CD4-positive, alpha-beta T cell treated with Interferon gamma for 1 hour (primary cell): ENCODE measurements at places on chromosomes 13 and 19.
A peak's percentile ranks its signal among the peaks of the same experiment; 100 is the strongest.

- no peak for DNase-seq
These were observed 69.5 kb downstream of the PTPRS start for GRCh38 chr19:5271145-5271544.

GRCh38 chr19:15469513-15470297 lies 5.4 kb upstream of the RASAL3 start:
- peak; percentile 38 for DNase-seq

DNA sequence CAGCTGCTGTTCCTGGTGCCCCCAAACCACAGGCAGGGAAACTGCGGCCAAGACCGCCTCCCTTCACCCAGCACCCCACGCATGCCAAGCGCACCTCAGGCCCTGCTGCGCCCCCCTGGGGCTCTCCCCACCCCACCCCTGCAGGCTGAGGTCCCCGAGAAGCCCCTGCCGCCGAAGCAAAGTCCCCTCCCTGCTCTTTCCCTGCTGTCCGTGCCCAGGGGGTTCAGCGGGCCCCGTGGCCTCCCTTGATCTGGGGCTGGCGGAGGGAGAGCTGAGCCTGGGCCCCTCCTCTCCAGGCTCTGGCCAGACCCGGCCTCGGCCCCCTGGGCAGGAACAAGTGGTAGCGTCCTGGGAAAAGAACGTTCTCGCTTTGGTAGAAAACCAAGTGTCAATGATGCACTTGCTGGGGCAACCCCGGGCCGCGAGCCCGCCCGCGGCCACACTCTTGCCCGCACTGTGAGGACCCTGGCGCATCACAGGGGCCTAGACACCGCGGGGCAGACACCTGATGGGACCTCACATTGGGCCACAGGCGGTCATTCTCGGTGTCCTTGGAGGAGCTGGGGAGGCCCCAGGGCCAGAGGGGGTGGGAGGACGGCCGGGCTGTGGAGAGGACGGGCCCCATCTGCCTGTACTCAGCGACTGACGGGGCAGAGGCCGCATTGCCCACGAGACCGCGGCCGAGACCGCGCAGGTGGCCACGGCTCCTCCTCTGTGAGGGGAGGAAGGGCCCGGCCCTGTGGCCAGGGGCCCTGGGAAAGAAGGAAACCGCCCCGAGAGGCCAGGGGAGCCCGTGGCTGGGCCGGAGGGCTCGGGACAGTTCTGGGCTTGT lies 29.0 kb downstream of the GPX4 start:
- DNase-seq, result peak; percentile 56

DNA sequence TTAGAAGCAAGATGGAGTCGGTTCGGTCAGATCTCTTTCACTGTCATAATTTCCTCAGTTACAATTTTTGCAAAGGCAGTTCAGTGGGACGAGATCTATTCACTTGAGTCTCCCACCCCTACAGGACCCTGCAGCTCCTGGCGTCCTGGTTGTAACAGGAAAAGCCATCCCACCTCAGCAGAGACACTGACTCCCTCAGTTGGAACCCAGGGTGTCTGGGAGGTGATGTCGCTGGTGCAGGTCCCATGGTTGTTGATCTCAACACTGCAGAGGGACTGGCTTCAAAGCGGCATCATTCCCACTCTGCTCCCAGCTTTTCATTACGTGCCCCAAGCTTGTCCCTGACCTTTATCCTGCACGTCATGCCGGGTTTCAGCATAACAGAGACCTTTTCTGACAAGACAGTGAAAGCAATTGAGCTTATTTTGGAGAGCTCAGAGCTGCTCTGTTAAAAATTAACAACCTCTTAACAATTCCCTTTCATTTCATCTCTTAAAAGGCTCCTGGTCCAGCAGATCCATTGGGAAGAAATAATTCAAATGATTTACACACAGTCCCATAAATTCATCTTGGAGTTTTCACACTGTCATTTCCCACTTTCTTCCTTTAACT lies 17.6 kb upstream of the COG3 start:
- DNase-seq, result no peak

DNA sequence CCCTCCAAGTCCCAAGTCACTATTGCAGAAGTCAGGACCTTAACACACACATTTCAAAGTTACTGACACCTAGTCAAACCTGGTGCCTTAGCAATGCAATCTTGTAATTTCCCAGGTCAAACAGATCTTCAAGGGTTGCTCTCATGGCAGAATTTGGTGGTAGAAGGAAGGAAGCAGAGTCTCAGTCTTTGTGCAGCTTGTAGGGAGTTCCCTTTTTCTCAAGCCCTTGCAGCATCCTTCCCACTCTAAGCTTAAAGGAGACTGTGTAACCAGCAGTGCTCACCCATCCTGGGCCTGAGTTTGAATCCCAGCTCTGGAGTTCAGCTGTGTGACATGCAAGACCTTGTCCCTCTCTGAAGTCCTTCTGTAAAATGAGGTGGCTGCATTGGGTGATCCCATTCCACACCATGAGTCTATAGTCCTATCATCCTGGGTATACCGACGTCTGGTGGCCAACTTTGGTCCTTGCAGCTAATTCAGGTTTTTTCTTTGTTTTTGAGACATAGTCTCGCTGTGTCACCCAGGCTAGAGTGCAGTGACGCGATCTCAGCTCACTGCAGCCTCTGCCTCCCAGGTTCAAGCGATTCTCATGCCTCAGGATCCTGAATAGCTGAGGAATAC lies 9.8 kb downstream of the SIGLEC10 start:
- peak; percentile 27 for DNase-seq

- peak; percentile 6 for DNase-seq
These were observed 294.8 kb downstream of the TSHZ3 start for GRCh38 chr19:31054430-31054829.

DNA sequence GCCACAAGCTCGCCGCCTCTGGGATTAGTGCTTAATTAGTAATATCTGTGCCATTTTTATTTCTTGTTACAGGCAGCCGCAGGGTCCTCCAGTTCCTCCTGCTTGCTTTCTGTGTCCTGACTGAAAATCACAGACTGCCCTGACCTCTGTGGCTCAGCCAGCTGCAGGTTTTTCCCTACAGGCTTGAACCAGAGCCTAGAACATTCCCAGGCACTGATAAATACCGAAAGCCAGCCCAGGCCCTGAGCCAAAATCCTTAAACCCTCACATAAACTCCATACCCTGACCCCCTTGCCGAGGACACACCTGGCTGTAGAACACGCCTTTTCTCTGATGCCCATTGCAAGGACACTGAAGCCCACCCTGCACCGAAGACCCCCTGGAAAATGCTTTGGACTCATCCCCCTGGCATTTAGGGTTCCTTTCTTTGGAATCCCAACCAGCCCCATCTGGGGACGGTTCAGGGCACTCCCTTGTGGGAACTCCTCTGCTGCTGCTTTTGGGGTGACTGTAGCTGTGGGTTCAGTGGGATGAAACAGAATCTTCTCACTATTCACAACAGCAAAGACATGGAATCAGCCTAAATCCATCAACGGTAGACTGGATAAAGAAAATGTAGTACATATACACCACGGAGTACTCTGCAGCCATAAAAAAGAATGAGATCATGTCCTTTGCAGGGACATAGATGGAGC lies 15.5 kb downstream of the DPP9 start:
- no peak for DNase-seq

- DNase-seq, result peak; percentile 9
These were observed 4.6 kb downstream of the KLF12 start for GRCh38 chr13:74129500-74130191.
